ENCODE measurements at places on chromosomes 6 and 20. TPM values are rescaled to one million over a fixed set of nuclear protein-coding genes. Genes with fewer than 3 reads are reported as not detected.

ARID1B gene
- 108 TPM for total RNA-seq

TRIM15 gene
- 1.4 TPM for total RNA-seq

HAO1 gene
- not detected for total RNA-seq

TMEM63B gene
- 16.2 TPM for total RNA-seq

SYCP2 gene
- 5.8 TPM for total RNA-seq

BACH2 gene
- total RNA-seq, result 11.9 TPM

CRYBG1 gene
- total RNA-seq, result 24.9 TPM

KLC4 gene
- total RNA-seq, result 15.6 TPM

PAK5 gene
- total RNA-seq, result 0.30 TPM

LRRC73 gene
- 0.20 TPM for total RNA-seq

SYNGAP1 gene
- total RNA-seq, result 8.8 TPM

ISM1 gene
- total RNA-seq, result 11.2 TPM

Measured in skin of body (tissue), 3 donors.